ENCODE measurements at places on chromosomes 6 and 20. TPM values are rescaled to one million over a fixed set of nuclear protein-coding genes. Genes with fewer than 3 reads are reported as not detected.

Gene ARID1B
- total RNA-seq: 41.9 TPM

GRCh38 chr20:23568320-23568970 lies at the start of gene CST9L:
Gene CST9L (minus strand): TSS chr20:23568484. CDS start chr20:23568450, 34 bp downstream.
- H3K36me3 ChIP-seq: no peaks in the 10 kb centered on the region
- no peak within 1 kb of the TSS for H3K4me3 ChIP-seq
- no peak within 1 kb of the TSS for H3K27ac ChIP-seq
- no peaks in the 10 kb centered on the region for H3K4me1 ChIP-seq
- no peaks in the 10 kb centered on the region for H3K27me3 ChIP-seq

DNA sequence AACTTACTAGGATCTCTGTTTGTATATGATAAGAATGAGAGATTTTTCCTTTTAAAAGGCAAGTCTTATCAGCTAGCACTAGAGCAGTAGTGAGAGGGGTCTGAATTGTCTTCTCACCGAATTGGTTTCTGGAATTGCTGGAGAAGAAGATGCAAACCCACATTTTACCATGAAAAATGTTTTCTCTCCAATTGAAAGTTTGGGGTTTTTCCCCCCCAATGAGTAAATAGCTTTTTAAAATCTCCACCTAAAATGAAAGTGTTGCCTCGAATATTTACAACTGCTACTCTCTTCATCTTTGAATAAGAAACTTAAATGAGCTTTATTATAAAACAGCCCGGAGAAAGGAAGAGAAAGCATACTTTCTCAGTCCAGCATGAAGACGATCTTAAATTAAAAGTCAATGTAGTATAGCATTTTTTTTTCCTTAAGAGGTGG lies 1.8 kb downstream of the TCF21 start:
- no peak for DNase-seq
- H3K27ac ChIP-seq: peak overlapping the region; percentile 79
- peaks cover 21% of the 10 kb centered on the region for H3K4me1 ChIP-seq
- H3K27me3 ChIP-seq: no peaks in the 10 kb centered on the region

- no peak overlapping the region for H3K27ac ChIP-seq
- H3K27me3 ChIP-seq: peaks cover 80% of the 10 kb centered on the region
- no peaks in the 10 kb centered on the region for H3K4me1 ChIP-seq
- no peak for DNase-seq
- no peak overlapping the region for H3K4me3 ChIP-seq
Observed at GRCh38 chr6:137495703-137496336, 1.6 kb upstream of the OLIG3 start.

Measured in fibroblast of lung (primary cell).